ENCODE measurements at places on chromosomes 5 and 9.

GRCh38 chr9:78026947-78027346 lies 4.7 kb downstream of the GNAQ start:
- DNase-seq, result no peak

DNA sequence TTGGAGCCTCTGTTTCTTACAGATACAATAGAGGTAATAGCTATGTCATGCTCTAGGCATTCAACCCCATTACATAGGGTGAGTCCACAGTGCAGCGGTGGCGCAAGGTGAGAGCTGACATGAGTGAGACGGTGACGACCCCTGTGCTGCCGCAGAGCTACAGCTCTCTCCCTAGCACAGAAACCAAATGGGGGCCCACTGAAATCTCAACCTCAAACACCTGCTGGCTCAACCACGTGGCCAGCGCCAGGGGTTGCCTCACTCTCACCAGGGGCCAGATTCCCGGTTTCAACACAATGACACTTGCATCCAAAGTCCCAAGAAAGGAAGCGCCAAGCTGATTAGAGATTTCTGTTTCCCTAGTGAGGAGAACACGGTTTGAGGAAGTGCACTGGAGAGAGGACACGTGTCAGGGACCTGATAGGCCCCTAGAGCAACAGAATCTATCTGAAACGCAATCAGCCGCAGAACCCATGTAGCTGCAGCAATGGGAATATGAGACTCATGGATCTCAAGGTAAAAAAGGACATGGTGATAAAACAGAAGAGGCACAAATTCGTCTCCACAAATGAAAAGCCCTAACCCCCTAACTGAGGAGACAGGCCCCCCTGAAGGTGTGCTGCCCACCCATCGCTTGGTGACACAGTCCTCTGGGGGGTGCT lies 114.3 kb downstream of the CRB2 start:
- peak; percentile 23 for DNase-seq

DNA sequence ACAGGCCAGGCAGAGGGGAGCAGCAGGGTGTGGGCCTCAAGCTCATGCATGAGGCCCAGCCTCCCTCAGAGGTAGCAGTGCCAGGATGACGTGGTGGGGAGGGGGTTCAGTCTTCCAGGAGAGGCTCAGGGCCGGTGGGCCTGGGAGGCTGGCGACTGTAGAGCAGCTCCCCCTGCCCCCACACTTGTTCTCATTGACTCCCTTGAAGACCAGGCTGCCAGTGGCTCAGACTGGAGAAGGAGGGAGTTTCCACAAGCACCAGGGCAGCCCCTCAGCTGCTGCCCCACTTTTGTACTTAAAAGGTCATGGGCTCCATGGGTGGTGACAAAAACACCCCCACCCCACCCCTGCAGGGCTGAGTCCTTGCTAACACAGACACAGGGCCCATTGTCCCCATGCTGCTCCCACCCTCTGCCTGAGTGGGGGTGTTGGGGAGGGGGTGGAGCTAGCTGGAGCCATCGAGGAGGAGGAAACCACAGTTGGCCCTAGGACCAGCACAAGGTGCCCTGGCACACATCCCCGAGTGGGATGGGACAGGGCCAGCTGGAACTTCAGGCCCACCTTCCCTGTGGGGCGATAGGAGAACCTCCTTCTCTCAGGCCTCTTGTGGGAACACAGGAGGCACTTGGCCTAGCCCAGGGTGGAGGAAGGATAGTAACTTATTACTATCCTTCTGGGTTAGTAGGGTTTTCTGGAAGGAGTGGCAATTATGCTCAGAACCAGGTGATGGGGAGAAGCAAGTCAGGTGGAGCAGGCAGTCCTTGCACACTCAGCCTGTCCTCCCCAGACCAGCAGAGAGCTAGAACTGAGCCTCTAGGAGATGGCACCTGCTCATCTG lies 10.7 kb downstream of the PDLIM4 start:
- peak; percentile 77 for DNase-seq

- no peak for DNase-seq
Measured at GRCh38 chr5:139246394-139246793, 47.1 kb upstream of the MATR3 start.

- DNase-seq, result no peak
Measured at GRCh38 chr5:4113426-4113825, 517.8 kb downstream of the IRX1 start.
